ENCODE measurements at places on chromosomes 16 and 17.

DNA sequence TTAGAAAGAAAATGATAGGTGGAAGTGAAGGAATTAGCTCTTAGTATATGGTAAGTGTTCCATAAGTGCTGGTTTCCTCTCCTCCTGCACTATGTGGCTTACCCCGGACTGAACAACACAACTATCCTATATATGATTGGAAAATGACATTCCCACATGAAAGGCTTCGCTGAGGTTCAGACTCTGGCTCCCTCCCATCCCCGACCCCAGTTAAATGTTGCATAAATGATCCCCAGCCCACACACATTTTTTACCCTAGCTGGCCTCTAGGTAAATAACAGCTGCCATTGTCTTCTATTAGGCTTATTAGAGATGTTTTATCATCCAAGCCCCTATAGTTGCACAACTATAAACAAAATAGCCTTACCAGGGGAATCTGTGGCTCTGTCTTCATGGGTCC, 495.6 kb upstream of the CDH11 start:
- no peak for DNase-seq

DNA sequence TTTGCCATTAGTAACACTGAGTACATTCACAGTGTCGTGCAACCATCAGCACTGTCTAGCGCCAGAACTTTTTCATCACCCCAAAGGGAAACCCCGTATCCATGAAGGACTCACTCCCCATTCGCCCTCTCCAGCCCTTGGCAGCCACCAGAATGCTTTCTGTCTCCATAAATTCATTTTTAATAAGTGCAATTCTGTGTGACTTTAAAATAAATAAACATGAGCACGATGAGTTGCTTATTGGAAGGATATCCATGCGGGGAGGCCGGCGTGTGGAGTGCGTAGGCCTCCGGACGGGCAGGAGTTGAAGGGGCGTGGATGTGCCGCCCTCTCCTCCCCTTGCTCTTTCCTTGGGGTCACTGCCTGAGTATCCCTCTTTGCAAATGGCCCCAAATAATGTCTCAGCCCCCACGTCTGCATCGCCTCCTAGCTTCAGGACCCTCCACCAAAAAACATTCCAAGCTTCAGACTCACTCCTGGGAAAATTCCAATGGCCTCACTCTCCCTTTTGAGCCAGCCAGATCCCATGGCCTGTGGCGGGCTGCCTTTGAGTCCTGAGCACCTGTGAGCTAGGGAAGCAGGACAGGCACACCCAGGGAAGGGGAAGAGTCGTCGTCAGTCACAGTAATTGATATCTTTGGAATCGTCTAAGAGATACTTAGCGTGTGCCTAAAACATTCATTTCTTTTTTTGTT, 306.3 kb downstream of the SEC14L1 start:
- DNase-seq, result no peak

DNA sequence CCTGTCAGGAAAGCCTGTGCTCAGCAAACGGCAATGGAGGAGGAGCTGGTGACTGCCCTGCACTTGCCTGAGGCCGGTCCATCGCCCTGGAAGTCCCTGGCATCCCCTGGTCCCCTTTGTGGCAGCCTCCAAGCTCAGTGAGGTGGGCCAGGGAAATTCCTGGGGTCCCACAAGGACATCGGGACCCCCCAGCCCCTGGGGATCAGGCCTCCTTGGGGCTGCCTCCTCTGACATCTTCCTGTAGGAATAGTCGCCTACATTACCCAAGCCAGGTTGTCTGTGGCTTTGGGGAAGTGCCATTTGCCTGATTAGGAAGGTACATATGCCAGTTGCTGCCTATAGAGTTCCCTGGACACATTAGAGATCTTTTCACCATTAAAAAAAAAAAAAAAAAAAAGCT, 7.1 kb upstream of the KRT9 start:
- DNase-seq, result no peak

- no peak for DNase-seq
Observed at GRCh38 chr16:85616607-85617321, 3.6 kb downstream of the GSE1 start.

DNA sequence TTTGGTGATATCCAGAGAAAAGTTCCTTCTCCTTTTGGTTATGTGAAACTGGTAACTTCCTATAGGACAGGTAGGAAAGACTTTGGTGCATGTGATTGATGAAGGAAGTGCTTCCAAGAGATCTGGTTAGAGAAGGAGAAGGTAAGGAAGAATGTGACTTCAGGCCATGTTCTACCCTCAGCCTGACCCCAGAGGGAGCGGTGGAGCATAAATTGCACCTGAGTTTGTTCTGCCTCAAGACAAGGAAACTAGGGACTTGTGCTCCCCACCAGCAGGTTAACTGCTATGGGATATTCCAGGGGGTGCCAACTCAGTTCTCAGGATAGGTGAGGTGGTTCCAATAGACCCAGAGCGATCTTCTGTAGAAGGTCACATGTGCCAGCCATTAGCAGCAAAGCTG, 299.3 kb upstream of the XYLT1 start:
- no peak for DNase-seq

GRCh38 chr16:27795992-27796614, 246.2 kb downstream of the KATNIP start:
- DNase-seq, result no peak

- DNase-seq, result no peak
Observed at GRCh38 chr17:54813896-54814295, 86.8 kb upstream of the TOM1L1 start.

- DNase-seq, result no peak
Observed at GRCh38 chr17:20010936-20011335, 1.8 kb downstream of the SPECC1 start.

DNA sequence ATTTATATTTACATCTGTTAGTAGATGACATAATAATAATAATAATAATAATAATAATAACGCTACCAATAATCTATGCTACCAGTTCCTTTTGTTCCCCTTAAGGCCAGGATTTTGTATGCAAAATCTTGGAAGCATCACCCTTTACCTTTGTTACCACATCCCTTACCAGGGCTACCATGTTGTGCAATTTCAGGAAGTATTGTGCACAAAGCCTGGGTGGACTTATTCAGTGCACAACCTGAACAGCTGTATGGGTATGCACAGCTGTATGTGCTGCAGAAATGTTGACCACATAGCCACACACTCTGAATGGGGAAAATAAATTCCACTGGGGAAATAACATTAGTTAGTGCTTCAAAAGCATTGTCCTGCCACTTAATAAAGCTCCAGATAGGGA, 19.9 kb upstream of the CALB2 start:
- DNase-seq, result no peak

- DNase-seq, result no peak
Observed at GRCh38 chr16:23941963-23942564, 106.3 kb downstream of the PRKCB start.

GRCh38 chr17:82098939-82099763, 1.1 kb upstream of the FASN start:
- DNase-seq, result no peak

DNA sequence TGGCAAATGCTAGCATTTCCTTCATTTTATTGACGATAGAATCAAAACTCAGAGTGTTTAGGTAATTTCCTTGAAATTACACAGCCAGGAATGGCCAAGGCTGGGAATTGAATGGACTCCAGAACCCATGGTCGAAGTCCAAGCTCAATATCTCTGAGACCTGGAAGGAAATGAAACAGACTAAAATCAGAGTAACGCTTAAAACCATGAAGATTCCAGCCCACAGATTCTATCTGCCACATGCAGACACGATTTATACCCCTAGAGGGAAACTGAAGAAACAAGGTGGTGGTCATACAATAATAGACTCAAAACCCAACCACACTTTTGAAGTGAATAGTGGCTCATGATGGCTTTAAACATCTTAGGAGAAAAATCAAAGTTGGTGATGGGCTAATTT, 95.6 kb downstream of the PRKCA start:
- DNase-seq, result no peak

GRCh38 chr16:55760310-55761001, 72.4 kb downstream of the CES1 start:
- no peak for DNase-seq

GRCh38 chr17:39001703-39002637, 34.8 kb upstream of the FBXO47 start:
- no peak for DNase-seq

- DNase-seq, result no peak
Observed at GRCh38 chr16:817001-817906, 16.7 kb upstream of the GNG13 start.

DNA sequence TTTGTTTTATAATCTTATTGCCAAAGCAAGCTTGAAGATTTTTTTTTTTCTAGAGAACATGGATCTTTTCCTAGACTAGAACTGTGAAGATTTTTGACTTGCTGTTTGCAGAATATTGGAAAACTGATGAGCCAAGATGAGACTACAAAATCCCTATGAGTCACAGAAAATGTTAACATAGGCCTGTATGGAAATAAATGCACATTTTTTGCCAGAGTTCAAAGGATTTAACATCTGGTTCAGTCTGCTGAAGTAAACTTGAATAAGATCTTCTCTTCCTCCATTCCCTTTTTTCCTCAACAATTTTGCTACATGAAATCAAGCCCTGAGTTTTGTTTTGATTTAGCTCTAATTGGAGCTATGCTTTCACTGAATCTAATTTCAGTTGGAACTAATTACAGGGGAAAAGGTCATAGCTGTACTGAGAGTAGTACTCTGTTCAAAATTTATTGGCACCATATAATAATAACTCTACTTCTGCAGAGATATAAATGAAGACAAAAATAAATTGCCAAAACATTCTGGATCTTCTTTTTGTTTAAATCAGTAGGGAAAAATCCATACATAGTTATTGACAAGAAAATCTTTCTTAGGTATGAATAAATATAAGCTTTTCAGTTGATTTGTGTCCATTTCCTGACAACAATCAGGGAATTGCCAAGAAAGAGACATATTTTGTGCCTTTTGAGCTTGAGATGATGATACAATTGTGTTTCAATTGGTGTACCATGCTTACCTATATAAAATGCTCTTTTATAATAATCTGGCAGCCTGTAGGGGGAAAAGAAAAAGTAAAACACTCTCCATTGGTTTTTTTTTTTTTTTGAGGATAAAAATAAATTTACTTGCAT, 387.5 kb upstream of the GOT2 start:
- DNase-seq, result no peak

DNA sequence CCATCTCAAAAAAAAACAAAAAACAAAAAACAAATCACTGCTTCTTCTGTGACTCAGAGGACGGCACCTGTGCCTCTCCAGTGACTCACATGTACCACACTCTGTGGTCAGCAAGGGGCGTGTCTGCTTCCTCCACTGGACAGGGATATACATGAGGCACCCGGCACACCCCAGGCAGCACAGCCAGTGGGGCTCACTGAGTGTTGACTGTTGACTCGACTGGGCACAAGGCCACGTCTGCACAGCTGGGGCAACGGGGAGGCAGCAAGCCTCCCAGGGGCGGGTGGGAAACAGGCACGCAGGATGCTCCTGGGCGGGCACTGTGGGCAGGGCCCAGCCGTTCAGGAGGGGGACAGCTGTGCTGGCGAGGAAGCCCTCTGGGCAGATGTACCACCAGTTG, 64.1 kb downstream of the TIMM22 start:
- DNase-seq, result no peak

GRCh38 chr17:75830164-75831031, 13.8 kb downstream of the UNC13D start:
- no peak for DNase-seq

DNA sequence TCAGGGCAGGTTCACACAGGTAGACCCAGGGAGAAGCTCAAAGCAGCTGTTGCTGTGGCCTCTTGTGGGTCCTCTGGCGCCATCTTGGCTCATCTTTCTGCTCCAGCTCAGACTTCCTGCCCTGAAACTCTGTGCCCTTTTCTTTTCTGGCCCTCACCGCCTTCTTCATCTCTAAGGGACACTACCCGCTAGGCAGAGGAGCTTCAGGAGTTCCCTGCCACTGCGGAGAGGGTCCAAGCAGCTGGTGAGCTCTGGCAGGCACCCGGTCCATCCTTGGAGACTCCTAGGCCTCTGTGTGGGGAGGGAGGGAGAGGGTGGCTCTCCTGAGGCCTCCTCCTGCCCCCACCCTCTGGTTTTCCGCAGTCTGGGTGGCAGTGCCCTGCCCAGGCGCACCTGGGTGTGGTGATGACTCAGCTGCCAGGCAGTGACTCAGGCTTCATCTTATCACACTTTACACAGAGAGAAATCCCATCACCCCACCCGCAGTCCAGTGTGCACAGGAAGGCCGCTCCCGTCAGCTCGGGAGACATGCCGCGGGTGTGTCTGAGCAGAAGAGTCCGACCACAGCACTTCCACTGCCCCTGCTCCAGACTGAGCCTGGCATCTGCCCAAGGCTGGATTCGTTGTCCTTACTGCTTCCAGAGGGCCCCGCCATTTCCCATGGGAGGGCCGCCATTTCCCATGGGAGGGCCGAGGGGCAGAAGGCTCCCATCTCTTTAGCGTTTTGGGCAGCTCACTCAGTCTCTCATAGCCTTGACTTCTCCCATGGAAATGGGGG, 7.3 kb downstream of the NT5C start:
- DNase-seq, result peak; percentile 44

GRCh38 chr17:81419319-81419885, 24.1 kb downstream of the BAHCC1 start:
- DNase-seq, result no peak

DNA sequence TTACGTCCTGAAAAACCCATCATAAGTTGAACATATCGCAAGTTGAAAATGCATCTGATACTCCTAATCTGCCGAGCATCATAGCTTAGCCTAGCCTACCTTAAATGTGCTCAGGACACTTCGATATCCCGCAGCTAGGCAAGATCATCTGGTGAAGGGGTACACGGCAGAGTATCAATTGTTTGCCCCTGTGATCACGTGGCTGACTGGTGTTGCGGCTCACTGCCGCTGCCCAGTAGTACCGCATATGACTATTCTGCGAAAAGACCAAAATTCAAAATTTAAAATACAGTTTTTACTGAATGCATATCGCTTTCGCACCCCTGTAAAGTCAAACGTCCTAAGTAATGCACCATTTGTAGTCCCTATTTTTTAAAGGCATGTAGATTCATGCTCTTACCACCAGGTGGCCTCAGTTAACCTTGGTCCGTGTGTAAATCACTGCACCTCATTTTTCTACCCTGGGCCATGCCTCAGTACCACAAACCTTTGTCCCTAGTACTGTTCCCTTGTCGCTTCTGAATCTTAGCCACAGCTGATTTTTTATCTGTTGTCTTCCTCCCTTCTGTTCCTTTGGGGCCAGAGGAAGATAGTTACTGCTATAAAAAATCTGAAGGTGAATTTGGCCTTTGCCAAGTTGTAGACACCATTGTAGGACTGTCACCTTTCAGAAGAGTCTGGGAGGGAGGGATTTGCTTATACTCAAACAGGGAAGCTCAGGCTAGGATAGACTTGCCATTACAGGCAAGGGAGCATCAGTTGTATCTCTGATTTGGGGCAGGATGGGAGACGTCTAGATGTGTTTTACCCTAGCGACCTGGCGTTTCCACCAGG, 34.4 kb downstream of the WWP2 start:
- DNase-seq, result peak; percentile 12
